T-helper 17 cell (primary cell): ENCODE measurements at places on chromosomes 7 and 10. TPM values are rescaled to one million over a fixed set of nuclear protein-coding genes. Genes with fewer than 3 reads are reported as not detected.

OR2A12 gene
- not detected for total RNA-seq

FZD1 gene
- total RNA-seq: 0.17 TPM

C10orf88 gene
- total RNA-seq: 6.8 TPM

MACC1 gene
- total RNA-seq: 0.42 TPM

GPRIN2 gene
- not detected for total RNA-seq

PRR15 gene
- not detected for total RNA-seq

SPDYE5 gene
- total RNA-seq: not detected

IRF5 gene
- 13.6 TPM for total RNA-seq
